ENCODE measurements at places on chromosomes 11 and 22.
A peak's percentile ranks its signal among the peaks of the same experiment; 100 is the strongest.

DNA sequence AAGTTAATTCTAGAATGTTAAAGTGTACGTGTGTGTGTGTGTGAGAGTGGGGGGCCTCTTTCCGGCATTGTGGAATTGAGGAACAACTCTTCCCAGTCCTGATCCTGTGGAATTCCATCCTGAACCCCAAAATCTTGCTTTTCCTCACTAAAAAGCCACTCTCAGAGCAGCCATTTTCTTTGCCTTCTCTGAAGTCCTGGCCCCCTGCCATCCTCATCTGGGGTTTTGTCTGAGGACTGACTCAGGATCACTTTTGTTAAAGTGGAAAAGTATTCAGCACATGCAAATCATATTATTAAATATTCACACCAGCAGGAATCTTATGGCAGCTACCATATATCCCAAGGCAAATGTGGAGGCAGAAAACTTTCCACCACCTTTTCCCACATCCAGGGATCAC lies 3.8 kb downstream of the SCN4B start:
- peak; percentile 35 for DNase-seq

GRCh38 chr11:64206457-64207255 lies at the start of gene FERMT3:
FERMT3 (plus strand) TSS chr11:64206721; CDS start chr11:64207365, 644 bp downstream.
- DNase-seq = peak; percentile 85

- no peak for DNase-seq
Observed at GRCh38 chr11:36417154-36417553, 92.9 kb downstream of the TRAF6 start.

DNA sequence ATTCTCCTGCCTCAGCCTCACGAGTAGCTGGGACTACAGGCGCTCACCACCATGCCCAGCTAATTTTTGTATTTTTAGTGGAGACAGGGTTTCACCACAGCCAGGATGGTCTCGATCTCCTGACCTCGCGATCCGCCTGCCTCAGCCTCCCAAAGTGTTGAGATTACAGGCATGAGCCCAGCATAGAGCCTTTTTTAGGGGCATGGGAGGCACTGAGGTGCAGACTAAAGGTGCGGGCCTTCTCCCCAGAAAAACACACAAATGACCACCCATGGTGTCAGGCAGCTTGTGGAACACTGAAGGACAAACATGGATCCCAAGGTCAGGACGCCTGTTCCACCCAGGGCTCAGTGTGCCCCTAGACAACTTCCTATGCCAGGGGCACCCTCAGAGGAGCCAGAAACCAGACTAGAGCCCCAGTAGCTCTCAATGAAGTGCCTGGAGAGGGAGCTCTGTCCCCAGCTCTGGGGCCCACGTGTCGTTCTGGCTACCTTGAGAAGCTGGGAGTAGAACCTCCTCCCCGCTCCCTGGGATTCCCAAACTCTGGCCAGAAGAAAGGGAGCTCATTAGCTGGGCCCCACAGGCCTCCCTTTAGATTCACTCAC lies 21.2 kb upstream of the CD5 start:
- DNase-seq = no peak

- DNase-seq = peak; percentile 22
Observed at GRCh38 chr22:43883012-43883661, 8.7 kb downstream of the PNPLA5 start.

GRCh38 chr11:112523477-112523876 lies 262.8 kb upstream of the PLET1 start:
- DNase-seq = peak; percentile 44

- DNase-seq = peak; percentile 87
Observed at GRCh38 chr11:76208438-76209374, 2.4 kb upstream of the WNT11 start.

DNA sequence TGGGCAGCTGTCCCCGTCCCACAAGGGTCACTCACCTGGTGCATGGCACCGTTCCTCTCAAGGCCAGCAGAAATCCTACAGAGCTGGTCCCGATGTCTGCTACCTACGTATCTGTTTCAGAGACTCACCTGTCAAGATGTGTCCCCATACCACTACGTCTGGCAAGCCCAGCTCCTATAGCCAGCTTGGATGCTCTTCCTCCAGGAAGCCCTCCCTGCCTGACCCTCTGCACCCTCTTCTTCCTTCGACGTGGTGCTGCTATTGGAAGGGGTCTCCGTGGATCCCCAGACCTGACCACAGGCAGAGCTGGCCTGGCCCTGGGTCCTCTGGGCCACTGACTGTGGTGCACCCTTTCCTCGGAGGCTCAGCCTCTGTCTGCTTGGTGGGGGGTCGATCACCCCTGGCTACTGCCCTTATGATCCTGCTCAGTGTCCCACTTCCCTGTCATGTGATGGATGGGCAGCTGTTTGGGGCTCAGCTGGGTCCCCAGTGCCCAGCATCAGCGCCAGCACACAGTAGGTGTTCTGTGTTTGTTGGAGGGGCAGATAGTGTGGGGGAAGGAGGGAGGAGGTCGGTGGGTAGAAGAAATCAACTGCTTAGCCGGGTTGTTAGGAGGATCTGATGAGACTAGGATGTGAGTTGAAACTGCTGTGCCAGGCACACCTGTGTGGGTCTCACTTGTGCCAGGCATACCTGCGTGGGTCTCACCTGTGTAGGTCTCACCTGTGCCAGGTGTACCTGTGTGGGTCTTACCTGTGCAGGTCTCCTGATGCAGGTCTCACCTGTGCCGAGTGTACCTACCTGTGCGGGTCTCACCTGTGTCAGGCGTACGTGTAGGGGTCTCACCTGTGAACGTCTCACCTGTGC lies 21.7 kb upstream of the ARHGAP8 start:
- no peak for DNase-seq

GRCh38 chr11:110778343-110778742 lies 66.1 kb upstream of the ARHGAP20 start:
- no peak for DNase-seq

Data from Right ventricle myocardium superior (tissue), 1 donor.